Activated T-cell treated with anti-CD3 and anti-CD28 coated beads, Interleukin-2, amount 50 U/mL, for 4 hours (primary cell): ENCODE measurements at places on chromosomes 1 and 21. TPM values are rescaled to one million over a fixed set of nuclear protein-coding genes. Genes with fewer than 3 reads are reported as not detected.

GRCh38 chr1:159890390-159890789 lies 9.6 kb downstream of the CFAP45 start:
- DNase-seq, result no peak

DNA sequence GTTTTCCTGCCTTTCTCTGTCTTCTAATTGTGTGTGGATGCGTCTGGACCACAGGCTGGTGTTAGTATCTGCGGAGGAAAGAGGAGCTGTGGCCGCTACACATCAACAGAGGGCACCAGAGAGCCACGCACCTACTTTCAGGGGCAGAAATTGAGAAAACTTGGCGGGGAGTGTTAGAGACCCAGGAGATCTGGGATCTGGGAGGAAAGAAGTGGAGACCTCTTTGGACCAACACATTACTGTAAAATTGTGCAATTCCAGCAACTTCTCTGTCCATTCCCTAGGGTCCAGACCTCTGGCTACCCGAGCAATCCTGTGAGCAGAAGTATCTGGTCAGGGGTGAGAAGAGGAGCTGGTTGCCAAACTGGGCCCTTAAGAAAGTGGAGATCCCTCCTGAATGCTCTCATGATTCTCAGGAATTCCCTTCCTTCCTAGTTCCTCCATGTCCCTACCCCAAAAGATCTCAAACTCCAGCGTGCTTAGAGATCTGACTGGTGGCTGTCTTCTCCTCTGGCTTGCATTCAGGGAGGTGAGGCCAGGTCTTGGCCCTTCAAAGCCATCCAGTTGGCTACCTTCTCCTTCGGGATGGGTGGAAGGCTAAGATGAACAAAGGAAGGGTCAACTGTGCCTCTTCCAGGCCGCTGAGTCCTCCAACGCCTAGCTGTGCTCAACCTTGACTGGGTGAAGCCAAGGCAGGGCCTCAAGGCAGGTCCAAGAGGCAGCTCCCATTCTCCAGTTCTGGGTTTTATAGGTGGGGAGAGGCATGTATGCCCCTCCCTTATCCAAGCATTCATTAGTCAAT lies 1.2 kb upstream of the KIRREL1 start:
- DNase-seq, result no peak

DNA sequence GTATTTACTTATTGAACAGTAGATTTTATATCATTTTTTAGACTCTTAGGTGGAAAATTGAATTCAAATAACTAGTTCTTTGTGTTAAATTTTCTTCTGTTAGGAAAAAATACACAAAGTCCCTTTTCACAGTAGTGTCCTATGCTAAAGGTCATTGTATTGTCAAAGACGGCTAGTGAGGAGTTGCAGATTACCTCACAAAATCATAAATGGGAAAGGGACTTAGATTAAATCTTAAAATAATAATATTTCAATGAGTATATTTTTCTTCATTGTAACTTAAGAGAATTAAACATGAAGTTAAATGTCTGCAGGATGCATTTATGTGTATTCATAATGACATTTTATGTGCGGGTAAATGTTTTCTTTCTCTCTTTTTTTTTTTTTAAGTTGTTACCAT lies 32.7 kb downstream of the LYPLAL1 start:
- DNase-seq, result no peak

The CRNN gene
- not detected for total RNA-seq

- no peak for DNase-seq
Observed at GRCh38 chr1:116972674-116973030, 28.9 kb upstream of the CD101 start.

DNA sequence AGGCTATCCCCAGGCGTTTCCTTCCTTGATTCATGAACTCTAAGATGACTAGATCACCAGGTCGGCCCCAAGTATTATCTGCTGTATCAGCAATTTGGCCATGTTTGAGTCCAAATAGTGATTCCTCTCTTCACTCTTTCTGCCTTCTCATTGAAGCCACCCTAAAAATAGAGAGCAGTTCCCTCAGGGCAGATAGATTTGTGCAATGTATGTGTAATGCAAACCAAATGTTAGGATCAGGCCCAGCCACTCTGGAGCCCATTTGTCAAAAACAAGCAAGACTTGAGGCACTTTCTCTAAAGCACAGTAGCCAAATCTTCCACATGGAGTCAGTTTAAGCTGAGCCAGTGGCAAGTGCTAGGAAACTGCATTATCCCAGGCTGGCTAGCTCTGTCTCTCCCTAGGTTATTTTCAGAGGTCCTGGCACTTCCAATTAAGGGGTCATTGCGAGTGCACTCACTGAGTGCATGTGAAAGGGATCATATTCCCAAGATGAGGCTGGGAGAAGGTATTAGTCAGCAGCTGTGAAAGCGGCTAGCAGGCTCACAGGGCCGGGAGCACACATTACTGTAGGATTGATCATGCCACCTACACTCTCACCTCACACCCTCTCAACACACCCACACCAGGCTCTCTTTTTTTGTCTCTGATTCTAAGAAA lies 97.9 kb upstream of the RAB3GAP2 start:
- no peak for DNase-seq

The KCNQ4 gene
- 0.24 TPM for total RNA-seq
